ENCODE measurements at places on chromosomes 13 and 19.

DNA sequence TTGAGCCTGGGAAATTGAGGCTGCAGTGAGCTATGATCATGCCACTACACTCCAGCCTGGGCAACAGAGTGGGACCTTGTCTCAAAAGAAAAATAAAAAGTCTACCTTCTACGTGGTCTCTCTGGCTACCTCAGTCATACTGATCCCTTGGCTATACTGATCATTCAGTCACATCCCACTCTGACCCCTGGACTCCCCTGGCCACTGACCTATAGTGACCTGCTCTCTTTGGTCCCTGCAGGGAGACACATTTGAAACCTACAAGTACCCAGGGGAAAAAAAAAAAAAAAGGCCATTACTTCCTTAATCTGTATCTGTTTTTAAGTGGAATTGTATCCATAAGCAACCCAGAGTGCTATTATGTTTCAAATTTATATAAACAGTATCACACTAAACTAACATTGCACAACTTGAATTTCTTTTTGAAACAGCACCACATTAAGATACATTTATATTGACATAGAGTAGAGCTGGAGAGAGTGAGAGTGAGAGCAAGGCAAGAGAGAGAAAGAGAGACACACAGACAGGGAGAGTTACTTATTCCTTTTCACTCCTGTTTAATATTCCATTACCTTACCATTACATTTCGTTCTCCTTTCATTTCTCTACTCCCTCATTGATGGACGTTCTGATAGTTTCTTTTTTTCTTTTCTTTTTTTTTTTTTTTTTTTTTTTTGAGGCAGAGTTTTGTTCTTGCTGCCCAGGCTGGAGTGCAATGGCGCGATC, 23.7 kb upstream of the CERS4 start:
- DNase-seq: no peak

GRCh38 chr19:38617764-38618589, at the start of gene MAP4K1:
TSS of gene MAP4K1 (minus strand) at chr19:38617953. CDS start at chr19:38617895, 58 bp downstream.
- peak; percentile 41 for DNase-seq

DNA sequence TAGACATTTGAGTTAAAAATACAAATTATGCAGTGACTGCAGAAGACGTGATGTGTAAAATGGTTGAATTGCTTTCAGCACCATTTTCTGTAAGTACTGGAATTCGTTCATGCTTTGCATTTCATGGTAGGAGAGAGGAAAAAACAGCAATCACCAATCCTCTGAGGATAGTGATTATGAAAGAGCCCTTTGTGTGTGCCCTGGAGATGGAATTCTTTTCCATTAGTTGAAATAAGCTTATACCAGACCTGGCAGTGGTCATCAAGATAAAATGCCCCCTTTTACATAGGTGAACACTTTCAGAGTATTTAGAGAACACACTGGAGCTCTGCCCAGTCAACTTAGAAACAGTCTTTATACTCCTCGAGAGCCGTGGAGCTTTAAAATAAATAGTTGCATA, 1.7 kb downstream of the CNMD start:
- no peak for DNase-seq

DNA sequence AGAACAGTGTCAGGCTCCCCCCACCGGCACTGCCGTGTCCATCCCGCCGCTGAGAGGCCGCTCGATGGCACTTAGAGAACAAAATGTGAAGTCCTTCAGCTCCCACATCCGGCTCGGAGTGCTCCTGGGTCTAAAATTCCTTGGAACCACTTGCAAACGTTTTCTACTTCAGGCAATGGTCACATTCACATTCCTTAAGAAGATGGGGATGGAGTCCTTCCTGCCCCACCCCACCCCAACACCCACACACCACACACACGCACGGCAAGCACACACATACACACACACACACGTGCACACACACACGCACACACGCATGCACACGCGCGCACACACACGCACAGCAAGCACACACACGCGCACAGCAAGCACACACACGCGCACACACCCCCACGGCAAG, 83.4 kb downstream of the SOX1 start:
- DNase-seq: no peak

DNA sequence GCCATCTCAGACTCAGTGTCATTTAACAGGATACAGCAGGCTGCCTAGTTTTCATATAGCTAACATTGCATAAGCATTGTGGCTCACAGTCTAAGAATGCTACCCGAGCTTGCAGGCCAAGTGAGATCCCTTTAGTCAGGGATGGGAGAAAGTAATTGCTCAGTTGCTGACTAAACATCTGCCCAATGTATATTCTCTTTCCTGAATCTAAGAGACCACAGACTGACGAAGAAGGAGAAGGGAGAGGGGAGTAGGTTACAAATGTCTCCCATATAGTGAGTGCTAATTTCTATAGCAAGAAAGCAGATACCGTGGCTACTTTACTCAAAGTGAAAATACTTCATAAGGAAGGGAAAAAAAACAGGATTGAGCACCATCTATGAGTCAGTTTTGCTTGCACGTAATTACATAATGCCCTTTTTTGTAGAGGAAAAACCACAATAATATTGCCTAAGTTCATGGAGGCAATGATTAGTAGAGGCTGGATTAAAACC, 453.9 kb downstream of the COG6 start:
- no peak for DNase-seq

- no peak for DNase-seq
Observed at GRCh38 chr13:95608640-95609323, 35.7 kb downstream of the DZIP1 start.

DNA sequence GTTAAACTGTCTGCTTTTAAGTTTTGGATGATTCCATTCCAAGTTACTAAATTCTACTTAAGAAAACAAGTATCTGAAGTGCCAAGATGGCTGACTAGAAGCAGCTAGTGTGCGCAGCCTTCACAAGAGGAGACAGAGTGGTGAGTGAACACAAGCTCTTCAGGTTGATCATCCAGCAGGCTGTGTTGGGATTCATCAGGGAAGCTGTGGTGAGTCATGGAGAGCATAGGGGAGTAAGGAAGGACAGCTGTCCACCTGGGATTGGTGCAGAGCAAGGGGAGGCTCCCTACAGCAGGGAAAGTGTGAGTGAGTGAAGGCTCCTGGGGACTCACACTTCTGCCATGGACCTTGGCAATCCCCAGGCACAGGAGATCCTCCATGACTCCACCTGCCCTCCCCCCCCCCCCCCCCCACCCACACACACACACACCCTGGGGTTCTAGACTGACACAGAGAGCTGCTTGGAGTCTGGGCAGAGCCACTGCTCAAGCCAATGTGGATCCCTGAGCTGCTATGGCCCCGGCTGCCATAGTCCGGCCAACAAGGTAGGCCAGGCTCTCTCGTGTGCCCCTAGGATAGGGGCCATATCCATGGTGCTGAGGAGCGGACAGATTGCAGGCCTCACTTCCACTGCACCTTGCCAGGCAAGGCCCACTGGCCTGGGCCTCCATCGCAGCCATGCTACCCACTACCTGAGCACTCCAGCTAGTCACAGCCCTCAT, 23.5 kb downstream of the SLC25A15 start:
- no peak for DNase-seq

GRCh38 chr13:93098972-93099371, 127.6 kb upstream of the GPC6 start:
- no peak for DNase-seq

- DNase-seq: no peak
Observed at GRCh38 chr19:31263328-31263727, 85.9 kb downstream of the TSHZ3 start.

GRCh38 chr19:32458500-32459123, 53.0 kb downstream of the DPY19L3 start:
- DNase-seq: no peak

GRCh38 chr19:10266706-10267105, 4.2 kb upstream of the ICAM1 start:
- no peak for DNase-seq

GRCh38 chr13:29816715-29817114, 33.7 kb downstream of the UBL3 start:
- DNase-seq: no peak

DNA sequence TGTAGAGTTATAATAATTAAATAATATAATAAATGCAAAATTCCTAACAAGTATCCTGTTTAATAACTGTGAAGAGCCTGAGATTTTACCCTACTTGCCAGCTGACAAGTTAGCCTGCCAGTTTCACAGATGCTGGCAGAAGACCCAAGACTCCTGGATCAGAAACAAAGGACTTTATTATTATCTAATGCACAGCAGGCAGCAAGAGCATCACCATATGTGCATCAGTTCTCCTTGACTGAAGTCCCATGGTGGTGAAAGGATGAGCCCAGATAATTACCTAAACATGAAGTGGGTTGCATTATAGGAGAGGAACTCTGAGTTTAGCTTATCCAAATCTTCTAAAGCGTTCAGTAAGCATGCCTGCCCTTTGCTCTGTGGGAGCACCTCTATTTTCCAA, 39.1 kb upstream of the MTIF3 start:
- no peak for DNase-seq

GRCh38 chr13:51524829-51525566, 59.3 kb upstream of the WDFY2 start:
- DNase-seq: no peak

- no peak for DNase-seq
Observed at GRCh38 chr19:53870485-53870844, 2.8 kb downstream of the MYADM start.

GRCh38 chr19:49201042-49201441, 43.5 kb downstream of the TRPM4 start:
- no peak for DNase-seq

DNA sequence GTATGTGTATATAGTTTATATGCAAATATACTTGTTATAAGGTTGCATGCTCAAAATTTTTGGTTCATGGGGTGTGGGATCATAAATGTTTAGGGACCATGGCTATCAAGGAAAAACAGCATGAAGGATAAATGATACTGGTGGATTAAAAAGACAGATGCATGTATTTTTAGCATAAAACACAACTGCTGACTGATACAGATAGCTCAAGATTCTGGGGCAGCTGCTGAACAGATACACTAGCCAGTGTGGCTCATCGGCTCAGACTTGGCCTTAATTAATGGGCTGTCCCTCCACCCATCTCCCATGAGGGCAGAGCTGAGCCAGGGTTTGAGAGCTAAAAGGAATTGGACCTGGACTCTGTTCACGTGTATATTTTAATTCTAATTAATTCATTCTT, 11.4 kb downstream of the ALOX5AP start:
- DNase-seq: no peak

GRCh38 chr19:35868823-35869326, 501 bp downstream of the APLP1 start:
- DNase-seq: no peak

DNA sequence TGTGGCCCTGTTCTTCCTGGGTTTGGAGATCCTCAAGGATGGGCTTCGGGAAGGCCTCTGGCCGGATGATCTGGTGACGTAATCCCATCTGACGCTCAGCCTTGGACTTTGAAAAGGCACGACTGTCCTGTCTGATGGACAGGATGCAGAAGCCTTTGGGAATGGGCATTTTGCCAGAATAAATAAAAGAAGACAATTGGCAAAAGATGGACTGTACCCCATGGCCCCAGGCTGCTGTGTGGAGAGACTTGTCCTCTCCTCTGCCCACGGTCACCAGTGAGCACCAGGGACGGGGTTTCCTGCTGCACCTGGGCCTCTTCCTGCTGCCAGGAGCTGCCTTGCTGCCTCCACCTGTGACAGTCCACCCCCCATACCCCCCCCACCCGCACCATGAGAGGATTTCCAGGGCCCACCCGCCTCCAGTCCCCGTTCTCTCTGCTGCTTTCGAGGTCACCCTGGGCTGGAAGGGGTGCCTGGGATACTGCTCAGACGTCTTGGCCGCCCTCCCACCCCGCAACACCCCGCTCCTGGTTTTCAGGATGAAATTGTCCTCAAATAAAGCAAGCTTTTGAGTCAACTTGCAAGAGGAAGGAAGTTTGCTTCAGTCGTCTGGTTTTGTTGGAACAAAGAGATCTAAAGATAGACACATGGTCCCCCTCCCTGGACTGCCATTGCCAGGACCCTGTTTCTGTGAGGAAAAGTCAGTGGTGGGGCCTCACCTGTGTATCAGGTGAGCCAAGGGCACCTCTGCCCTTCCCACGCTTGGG, 40.9 kb downstream of the MCF2L start:
- DNase-seq: no peak

DNA sequence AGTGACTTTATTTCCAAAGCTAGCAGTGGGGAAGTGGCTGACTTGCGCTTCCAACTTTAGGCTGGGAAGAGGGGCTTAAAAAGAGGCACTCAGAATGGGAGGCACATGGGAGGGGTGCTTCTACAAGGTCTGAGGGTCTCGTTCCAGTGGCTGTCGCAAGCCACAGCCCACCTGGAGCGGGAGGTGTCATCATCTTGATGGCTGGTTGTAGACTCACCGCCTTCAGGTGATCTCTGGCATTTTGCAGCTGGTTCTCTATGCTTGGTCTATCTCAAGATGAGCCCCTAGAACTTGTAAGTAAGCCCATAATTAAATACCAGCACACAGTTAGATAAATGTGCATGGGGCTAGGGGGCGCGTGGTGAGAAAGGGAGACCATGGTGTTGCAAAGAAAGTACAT, 9.2 kb downstream of the TEX29 start:
- no peak for DNase-seq
